ENCODE measurements at places on chromosomes 1 and 21.

- no peak for DNase-seq
These were observed 30.5 kb downstream of the CLSTN1 start for GRCh38 chr1:9793291-9793690.

- no peak for DNase-seq
These were observed 4.5 kb upstream of the TRIM17 start for GRCh38 chr1:228420968-228421826.

GRCh38 chr1:16625497-16626408, 12.4 kb upstream of the NBPF1 start:
- no peak for DNase-seq

GRCh38 chr1:9737057-9737456, 85.5 kb downstream of the PIK3CD start:
- DNase-seq: no peak

GRCh38 chr1:25020851-25021590, 90.9 kb upstream of the RUNX3 start:
- DNase-seq: peak; percentile 81

DNA sequence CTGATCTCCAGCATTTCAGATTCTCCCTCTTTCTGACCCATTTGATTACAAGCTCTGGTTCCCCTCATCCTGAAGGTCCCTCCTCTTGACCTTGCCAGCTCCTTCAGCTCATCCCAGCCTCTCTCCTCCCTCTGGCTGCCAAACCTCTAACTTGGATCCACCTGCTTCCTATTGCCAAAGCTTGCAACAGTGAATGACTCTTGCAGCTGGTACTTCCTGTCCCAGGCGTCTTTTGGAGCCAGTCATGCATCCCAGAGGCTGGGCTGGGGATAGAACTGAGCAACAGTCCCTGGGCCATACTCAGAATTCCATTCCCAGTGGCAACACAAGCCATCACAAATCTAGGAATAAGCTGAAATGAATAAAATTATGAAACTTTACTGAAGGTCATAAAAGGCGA, 27.7 kb upstream of the SPOCD1 start:
- no peak for DNase-seq

DNA sequence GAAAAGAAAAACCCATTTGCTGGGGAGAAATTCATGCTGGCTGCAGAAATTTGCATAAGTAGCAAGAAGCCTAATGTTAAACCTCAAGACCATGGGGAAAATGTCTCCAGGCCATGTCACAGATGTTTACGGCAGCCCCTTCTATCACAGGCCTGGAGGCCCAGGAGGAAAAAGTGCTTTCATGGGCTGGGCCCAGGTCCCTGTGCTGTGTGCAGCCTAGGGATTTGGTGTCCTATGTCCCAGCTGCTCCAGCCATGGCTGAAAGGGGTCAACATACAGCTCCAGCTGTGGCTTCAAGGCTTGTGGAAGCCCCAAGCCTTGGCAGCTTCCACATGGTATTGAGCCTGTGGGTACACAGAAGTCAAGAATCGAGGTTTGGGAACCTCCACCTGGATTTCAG, 93.0 kb downstream of the HFM1 start:
- DNase-seq: no peak

DNA sequence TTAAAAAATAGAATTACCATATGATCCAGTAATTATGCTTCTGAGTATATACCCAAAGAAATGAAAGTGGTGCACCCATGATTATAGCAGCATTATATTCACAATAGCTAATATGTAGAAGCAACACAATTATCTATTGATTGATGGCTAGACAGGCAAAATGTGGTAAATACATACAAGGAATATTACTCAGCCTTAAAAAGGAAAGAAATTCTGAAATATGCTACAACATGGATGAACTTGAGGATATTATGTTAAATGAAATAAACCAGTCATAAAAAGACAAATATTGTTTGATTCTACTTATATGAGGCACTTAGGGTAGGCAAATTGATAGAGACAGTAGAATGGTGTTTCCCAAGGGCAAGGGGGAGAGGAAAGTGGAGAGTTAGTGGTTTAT, 80.8 kb downstream of the MAP3K7CL start:
- DNase-seq: no peak

DNA sequence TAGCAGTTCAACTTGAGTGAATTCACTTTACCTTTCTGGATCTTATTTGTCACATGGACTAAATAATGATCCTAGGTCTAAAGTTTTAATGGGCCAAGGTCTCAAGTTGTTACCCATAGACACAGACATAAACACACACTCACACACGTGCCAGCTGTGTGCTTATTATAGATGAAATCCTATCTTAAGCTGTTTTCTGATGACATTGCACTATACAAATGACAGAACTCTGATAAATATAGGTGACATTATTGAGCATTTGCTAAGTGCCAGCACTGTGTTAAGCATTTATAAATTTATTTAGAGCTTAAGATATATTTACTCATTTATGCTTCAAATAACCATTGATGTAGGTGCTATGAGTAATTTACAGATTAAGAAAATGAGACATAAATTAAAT, 474.4 kb upstream of the NR5A2 start:
- DNase-seq: no peak

- DNase-seq: no peak
These were observed 121.5 kb downstream of the CASZ1 start for GRCh38 chr1:10674700-10675609.

DNA sequence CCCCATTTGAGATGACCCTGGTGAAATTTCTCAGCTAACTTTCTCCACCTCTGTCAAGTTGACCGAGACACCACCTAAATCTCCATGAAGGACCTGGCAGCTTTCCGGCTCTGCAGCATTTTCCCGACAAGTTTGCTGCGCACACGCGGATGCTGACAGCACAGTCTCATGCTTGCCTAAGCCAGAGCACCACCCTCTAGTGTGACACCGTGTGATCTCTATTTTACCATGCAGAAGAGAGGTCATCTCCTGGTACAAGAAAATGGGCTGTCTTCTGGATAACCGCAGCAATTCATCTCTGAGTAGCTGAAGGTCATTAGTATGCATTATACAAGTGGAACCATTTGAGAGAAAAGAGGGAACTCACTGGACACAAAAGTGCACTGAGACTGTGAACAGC, 38.9 kb upstream of the H6PD start:
- DNase-seq: no peak

DNA sequence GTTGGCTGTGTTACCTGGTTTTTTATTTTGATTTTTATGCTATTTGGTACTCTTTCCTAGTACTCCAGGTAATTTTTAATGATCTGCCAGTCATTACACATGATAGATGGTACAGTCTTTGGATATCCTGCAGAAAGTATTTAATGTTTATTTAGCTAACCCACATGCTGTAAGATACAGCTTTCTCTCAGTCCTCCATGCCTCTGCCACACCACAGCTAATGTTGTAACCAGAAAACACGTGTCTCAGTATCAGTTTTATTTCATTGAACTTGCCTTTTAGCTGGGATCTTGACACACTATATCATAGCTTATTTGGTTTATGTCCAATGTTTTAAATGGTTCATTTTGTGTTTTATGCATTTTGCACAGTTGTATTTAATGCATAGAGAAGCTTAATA, 1648.4 kb downstream of the KCNT2 start:
- no peak for DNase-seq

- DNase-seq: no peak
These were observed 838.7 kb upstream of the PRMT6 start for GRCh38 chr1:106217765-106218164.

DNA sequence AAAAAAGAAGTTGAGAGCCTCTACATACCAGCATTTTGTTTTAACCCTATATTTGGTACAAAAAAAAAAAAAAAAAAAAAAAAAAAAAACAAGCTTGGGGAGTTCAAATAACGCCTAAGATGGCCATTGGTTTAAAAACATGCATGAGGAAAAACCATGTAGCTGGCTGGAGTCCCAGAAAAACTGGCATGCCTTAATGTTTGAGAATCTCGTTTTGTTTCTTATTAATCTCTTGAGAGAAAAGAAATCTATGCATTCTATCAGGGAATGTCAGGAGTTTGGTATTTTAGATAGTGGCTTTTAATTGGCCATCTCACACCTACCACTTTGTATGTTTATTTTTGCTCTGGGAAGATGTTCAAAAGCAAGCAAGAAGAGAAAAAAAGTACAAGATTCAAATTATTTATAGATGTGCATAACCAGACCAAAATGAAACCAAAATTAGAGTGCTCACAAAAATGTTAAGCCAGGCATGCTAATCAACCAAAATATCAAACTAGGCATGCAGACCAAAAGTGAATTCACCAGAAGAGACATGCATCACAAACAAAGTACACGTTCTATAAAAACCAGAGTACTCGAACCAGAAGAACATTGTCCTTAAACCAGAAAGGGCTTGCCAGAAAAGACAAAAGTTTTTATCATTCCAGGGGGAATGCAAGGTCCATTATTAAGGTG, 156.6 kb downstream of the AK5 start:
- DNase-seq: no peak

DNA sequence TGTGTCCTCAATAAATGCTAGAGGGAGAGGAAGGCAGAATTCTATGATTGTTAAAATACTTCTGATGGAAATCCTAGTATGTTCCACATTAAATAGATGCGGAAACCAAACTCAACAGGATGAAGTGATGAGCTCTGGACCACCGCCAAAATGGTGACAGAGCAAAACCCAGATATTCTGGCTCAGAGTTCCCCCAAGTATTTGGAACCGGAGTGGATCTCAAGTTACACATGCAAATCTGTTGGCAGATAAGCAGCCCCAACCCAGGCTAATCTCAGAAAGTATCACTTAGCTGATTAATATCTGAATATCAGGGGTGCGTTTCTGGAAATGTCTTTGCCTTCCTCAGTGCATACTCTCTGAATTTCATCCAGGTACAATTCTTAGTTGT, 17.4 kb upstream of the GRHL3 start:
- DNase-seq: no peak

- DNase-seq: no peak
These were observed 90.9 kb downstream of the SLC30A10 start for GRCh38 chr1:219837274-219837993.

GRCh38 chr1:11703357-11704193, 12.1 kb downstream of the DRAXIN start:
- no peak for DNase-seq

- no peak for DNase-seq
These were observed 13.9 kb upstream of the TMEM222 start for GRCh38 chr1:27307874-27308598.

- no peak for DNase-seq
These were observed 28.1 kb downstream of the PLXNA2 start for GRCh38 chr1:208216062-208216461.

GRCh38 chr1:100152271-100152670, 19.3 kb downstream of the TRMT13 start:
- DNase-seq: no peak
